ENCODE measurements at places on chromosomes 11 and 22.

DNA sequence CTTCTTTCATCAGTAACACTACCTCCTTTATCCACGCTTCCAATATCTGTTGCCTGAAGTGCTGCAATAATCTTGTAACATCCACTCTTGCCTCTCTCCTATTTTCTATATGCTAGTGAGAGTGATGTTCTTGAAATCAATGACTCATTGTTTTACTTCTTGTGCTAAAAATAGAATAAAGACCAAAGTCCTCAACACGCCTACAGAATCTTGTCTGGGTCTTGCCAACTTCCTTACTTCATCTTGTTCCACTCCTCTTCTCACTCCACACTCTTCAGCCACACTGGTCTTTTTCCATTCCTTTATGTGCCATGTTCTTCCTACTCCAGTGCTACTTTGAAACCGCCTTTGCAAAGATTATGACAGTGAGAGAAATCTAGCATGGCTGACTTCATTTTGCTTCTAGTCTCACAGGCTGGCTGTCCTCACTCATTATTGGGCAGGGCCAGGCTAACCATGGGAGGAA, 136.4 kb downstream of the CCDC81 start:
- no peak for DNase-seq

DNA sequence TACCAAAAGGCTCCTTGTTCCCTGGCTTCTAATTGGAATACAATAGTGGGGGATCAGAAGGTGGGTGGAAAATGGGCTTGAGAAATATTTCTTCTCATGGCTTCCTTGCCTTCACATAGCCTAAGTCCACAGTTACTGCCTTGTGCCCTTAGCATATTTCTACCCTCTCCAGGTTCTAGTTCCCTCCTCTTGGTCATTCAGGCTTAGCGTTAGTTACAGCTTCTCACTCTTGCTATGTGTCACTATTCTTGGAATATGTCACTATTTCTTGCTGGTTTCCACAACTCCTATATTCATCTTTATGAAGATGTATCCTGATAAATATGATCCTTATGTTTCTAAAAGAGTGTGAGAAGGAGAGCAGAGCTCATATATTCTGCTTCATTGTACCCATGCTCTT, 2.5 kb downstream of the OR2D2 start:
- no peak for DNase-seq

- no peak for DNase-seq
Measured at GRCh38 chr11:40293655-40294348, 1165.7 kb downstream of the LRRC4C start.

DNA sequence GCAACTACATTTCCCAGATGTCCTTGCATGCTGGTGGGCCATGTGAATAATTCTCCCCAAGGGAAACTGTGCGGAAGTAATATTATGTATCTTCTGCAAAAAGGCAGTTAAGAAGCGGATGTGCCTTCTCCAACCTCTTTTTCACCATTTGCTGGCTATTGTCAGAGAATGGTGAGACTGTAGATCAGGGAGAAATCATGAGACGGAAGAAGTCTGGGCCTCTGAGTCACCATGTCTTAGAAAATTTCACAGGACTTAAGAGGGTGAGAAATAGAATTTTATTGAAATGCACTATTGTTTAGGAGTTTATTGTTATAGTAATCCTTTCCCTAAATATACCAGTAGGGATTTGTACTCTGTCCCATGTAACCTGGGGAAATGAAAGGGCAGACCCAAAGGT, 298.7 kb upstream of the ZC3H12C start:
- no peak for DNase-seq

- no peak for DNase-seq
Measured at GRCh38 chr11:125950696-125951651, 5.1 kb downstream of the VSIG10L2 start.

Measured in activated T-helper 1 cell treated with anti-CD3 and anti-CD28 coated beads, Interleukin-2, amount 50 U/mL, for 16 hours (primary cell).